Naive B cell (primary cell): ENCODE measurements at places on chromosomes 6 and 20.

DNA sequence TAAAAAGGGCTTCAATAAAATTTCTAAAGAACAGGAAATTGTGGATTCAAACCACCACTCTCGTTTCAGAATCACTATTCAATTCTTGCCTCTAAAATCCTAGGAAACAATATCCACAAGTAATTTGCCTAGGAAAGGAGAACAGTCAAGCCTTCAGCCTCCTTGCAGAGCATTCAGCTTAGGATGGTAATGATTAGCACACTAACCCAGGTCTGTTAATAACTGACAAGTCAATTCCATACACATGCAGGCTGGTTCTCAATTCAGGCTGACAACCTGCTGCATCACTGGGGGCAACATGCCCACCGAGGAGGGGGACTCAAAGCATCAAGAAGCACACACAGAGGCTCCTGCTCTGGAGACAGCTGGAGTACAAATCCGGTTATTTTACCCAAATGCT lies 57.6 kb downstream of the GMDS start:
- H3K36me3 ChIP-seq, result no peaks in the 10 kb centered on the region
- H3K27ac ChIP-seq, result no peak overlapping the region
- no peak overlapping the region for H3K4me3 ChIP-seq
- H3K27me3 ChIP-seq, result no peaks in the 10 kb centered on the region
- peaks cover 13% of the 10 kb centered on the region for H3K4me1 ChIP-seq

GRCh38 chr20:4480104-4480503 lies 241.6 kb upstream of the PRND start:
- H3K4me3 ChIP-seq, result no peak overlapping the region
- H3K27me3 ChIP-seq, result no peaks in the 10 kb centered on the region
- H3K27ac ChIP-seq, result no peak overlapping the region
- no peaks in the 10 kb centered on the region for H3K4me1 ChIP-seq

GRCh38 chr20:53097371-53097770 lies 125.2 kb downstream of the TSHZ2 start:
- H3K36me3 ChIP-seq, result no peaks in the 10 kb centered on the region
- no peaks in the 10 kb centered on the region for H3K4me1 ChIP-seq
- no peak for DNase-seq
- H3K27me3 ChIP-seq, result no peaks in the 10 kb centered on the region
- no peak overlapping the region for H3K4me3 ChIP-seq

GRCh38 chr20:1247689-1248088 lies 18.4 kb upstream of the SNPH start:
- no peak overlapping the region for H3K4me3 ChIP-seq
- H3K27me3 ChIP-seq, result peaks cover 10% of the 10 kb centered on the region
- H3K4me1 ChIP-seq, result peaks cover 3% of the 10 kb centered on the region
- no peak overlapping the region for H3K27ac ChIP-seq

DNA sequence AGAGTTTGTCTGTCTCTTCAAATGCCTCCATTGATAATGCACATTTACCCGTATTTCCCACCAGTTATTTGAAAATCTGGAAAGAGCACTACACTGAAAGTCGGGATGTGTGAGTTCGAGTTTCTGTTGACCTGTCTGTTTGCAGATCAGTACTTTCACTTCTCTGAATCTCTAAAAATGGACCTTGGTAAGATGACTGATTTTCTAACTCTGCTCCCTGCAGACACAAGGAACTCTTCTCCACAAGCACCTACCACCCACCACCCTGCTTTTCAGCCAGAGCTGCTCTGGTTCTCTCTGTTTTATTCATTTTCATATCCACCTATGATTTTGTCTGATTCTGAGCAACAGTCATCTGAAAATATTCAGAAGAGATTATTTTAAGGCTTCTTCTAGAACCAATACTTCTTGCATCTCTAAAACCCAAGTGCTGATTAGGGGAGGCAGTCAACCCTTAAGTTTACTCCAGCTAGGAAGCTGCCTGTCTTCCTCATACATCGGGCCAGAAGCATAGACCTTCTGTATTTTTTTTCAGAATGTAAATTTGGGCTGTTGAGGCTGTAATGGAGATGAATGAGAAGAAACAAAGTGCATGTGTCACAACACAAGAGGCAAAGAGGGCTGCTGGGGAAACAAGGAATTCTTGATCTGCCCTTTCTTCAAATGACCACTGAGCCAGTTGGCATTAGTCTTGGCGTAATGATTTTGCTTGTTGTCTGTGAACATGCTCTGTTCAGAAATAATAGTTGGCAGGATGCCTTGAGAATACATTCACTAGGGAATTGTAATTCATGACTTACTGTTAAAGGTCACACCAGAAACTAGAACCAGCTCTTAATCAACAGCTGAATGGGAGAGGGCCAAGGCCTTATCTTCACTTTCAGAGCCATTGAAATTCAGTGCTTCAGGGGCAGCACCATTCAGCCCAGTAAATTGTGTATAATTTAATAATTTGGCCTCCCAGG lies 85.4 kb upstream of the MYLIP start:
- peaks cover 13% of the 10 kb centered on the region for H3K4me1 ChIP-seq
- H3K4me3 ChIP-seq, result no peak overlapping the region
- peak overlapping the region; percentile 7 for H3K27ac ChIP-seq
- no peak for DNase-seq
- H3K27me3 ChIP-seq, result no peaks in the 10 kb centered on the region

DNA sequence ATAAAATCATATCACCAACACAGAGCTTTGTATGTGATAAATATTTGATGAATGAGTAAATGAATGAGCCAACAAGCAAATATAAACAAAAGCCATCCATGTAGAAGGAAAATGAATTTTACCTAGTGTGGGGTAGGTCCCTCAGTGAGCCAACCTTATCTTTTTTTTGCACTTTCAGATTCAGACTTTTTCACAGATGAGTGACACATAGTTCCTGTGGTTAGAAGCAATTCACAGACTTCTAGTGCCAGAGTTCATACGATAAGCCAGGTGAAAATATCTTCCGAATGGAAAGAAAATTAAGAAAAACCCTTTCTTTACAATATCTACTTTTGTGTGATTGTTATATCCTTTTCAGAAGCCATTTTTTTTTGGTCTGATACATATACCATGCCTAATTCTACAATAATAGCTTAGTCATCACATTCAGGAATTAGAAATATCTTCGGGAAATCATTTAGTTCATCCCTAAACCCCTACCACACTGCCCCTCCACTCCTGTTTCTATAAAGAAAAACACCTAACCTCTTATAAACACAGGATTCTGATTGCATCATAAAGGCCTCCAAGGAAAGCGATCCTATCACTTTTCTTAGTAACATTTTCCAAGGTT lies 82.7 kb upstream of the CNR1 start:
- no peak overlapping the region for H3K27ac ChIP-seq
- no peak for DNase-seq
- peaks cover 26% of the 10 kb centered on the region for H3K27me3 ChIP-seq
- H3K4me3 ChIP-seq, result no peak overlapping the region

DNA sequence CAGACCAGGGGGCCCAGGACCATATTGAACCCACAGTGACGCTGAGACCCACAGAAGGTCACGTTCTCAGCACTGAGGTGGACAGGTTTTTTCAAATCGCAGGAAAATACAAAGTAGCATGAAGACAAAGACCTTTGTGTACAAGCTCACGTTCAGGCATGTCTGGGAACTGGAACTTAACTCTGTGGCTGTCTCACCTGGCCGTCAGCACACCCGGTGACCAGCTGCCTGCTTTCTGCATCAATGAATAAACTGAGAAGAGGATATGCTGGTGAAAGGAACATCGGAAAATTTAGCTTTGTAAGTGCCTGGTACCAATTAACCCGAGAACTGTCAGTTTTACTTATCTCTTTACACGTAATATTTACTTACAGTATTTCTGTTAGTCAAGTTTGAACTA lies 36.5 kb downstream of the WDR27 start:
- H3K36me3 ChIP-seq, result peaks cover 17% of the 10 kb centered on the region
- DNase-seq, result no peak
- no peaks in the 10 kb centered on the region for H3K27me3 ChIP-seq
- no peak overlapping the region for H3K4me3 ChIP-seq
- H3K27ac ChIP-seq, result no peak overlapping the region

- H3K4me3 ChIP-seq, result peak overlapping the region; percentile 1
- DNase-seq, result no peak
- peak overlapping the region; percentile 12 for H3K27ac ChIP-seq
Measured at GRCh38 chr6:47169785-47170616, 127.9 kb upstream of the ADGRF1 start.
